ENCODE measurements at places on chromosomes 2 and 18.

- DNase-seq, result no peak
Observed at GRCh38 chr2:136255648-136256461, 137.9 kb upstream of the CXCR4 start.

GRCh38 chr2:138028538-138028937 is 64.3 kb downstream of the HNMT start:
- DNase-seq, result no peak

DNA sequence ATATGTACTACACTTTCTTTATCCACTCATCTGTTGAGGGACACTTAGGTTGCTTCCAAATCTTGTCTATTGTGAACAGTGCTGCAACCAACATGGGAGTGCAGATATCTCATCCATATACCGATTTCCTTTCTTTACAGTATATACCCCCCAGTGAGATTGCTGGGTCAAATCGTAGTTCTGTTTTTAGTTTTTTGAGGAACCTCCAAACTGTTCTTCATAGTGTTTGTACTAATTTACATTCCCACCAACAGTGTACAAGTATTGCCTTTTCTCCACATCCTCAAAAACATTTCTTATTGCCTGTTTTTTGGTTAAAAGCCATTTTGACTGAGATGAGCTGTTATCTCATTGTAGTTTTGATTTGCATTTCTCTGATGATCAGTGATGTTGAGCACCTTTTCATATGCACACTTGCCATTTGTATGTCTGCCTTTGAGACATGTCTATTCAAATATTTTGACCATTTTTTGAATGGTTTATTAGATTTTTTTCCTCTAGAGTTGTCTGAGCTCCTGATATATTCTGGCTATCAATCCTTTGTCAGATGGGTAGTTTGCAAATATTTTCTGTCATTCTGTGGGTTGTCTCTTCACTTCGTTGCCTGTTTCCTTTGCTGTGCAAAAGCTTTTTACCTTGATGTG is 12.2 kb downstream of the PLEK start:
- DNase-seq, result no peak

DNA sequence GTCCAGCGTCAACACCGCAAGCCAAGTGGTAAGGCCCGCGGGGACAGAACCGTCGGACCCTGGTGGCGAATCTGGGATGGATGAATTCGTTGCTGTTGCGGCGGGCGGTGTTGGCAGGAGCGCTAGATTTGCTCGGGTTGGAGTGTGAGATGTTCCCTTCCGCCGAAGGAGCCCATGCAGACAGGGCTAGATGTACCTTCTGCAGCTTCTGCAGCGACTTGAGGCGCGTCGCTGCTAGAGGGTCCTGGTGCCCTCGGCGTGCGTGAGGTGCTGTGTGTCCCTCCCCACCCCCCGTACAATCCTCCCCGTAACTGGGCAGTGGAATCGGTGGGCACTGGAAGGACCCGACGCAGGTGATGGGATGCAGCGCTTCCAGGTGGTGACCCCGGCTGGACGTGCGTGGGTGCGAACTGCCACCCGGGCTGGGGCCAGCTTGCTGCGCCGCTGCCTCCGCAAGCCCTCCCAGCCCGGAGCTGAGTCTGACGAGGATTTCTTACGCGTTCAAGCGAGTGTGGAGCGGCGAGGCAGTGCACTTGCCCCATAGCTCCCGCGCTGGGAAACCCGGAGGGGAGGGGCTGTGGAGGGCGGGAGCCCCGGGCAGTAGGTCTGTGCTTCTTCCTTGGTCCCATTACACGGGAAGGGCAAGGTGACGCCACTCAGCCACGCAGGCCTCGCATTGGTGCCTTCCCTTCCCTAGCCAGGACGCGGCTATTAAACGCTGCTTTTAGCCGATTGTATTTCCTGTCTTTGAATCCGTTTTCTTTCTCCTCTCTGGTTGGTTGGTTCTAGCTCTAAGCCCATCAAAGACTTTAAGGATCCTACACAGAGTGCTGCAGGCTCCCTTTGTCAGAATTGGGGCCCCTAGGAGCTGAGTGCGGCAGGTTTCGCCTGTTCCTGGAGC is 34.2 kb downstream of the CHRNA1 start:
- peak; percentile 82 for DNase-seq

- no peak for DNase-seq
Observed at GRCh38 chr18:38006541-38006940, 440.9 kb upstream of the CELF4 start.

DNA sequence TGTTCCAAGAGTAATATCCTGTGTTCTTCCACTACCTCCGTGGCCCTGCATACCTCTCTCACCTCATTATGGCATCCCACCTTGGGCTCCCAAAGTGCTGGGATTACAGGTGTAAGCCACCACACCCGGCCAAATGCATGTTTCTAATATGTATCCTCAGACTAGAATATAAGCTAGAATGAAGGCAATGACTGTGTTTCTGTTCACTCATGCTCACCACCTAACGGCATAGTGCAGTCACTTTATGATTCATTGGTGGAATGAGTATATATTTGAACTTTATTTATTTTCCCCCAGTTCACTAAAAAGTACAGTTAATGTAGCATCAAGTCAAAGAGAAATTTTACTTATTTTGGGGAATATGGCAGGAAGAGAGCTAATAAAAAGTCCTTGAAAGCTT is 11.3 kb downstream of the PIGN start:
- DNase-seq, result no peak

DNA sequence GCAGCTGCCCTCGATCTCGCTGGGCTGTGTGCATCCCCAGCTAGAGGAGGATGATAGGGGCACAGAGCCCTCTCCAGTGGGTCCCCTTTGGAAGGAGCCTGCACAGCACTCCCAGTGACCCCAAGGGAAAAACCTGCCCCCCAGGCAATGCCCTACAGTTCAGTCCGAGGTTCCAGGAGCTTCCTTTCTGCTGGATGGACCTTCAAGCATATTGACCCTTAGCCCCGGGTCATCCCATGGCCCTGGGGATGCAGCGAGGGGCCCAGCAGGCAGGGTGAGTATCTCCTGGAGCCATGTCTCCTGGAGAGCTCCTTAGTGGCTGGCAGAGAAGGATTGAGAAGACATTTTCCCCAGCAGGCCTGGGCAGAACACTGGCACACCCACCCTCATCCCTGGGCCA is 45.4 kb upstream of the CTDP1 start:
- no peak for DNase-seq

DNA sequence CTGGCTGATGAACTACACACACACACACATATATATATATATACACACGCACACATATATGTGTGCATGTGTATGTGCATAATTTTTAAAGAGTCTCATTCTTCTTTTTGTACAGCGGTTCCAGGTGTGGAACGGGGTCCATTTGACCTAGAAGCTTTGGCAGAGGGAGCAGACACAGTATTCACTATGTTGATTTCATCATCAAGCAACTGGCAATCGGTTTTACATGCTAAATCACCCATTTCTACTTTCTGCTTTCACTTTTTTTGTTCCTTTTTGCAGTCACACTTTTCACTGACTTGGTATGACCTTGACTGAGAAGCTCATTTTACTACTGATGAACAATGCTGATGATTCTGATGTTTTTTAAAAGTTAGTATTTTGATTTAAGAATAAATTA is 63.0 kb upstream of the PGAP1 start:
- DNase-seq, result no peak

DNA sequence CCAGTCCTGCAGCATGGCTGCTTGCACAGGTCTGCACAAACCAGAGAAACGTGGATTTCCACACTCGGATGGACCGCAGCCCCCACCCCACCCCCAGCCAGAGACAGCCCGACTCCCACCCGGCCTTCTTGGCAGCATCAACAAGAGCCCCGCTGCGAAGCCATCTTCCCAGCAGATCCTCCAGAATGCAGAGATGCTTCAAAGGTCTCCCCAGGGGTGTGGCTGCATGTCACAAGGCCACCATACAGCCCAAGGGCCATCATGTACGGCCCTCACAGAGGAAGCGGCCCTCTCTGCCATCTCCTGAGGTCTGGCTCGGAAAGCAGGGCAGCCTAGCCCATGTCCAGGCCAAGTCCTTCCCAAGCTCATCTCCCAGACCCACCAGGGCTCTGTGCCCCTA is 11.5 kb downstream of the DNMT3A start:
- DNase-seq, result no peak

DNA sequence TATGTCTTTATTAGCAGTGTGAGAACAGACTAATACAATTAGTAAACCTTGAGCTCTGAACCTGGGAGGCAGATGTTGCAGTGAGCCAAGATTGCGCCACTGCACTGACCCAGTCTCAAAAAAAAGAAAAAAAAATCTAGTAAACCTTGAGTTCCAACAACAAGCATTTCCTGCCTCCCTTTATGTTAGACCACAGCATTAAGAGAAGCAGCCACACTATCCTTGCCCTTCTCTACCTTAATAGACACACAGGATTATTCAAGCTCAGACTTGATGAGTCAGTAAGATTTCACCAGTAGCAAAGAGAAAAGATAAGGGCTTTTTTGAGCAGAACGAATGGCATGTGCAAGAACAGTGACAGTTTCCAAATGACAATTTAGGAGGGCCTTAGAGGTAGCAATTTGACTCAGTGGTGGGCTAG is 18.0 kb upstream of the GLS start:
- no peak for DNase-seq

DNA sequence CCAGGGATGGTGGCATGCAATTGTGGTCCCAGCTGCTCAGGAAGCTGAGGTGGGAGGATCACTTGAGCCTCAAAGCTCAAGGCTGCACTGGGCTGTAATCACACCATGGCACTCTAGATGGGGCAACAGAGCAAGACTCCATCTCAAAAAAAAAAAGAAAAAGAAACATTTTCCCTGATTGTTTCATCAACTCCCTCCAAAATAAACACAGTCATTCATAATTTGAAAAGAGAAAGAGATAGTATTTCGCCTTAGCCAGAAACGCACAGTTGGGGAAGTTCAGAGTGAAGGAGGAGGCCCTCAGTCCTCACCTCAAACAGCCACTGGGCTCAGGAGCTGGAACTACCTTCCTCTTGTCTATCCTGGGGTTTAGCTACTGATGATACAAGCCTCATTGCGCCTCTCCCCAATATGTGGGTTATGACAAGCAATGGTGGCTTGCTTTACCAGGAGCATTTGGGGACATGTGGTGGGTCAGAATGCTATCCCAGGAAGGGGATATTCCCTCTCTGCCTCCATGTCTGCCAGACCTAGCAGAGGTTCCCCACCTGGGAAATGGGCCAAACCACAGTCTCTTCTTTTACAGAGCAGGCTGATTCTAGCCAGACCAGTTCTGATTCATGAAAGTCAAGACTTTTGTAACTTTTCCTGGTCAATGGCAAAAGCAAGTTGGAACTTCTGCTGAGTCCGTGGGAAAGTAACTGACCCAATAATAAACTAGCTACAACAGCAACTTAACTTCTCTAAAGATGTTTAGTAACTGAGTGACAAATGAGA is 22.2 kb upstream of the TMEM87B start:
- no peak for DNase-seq

DNA sequence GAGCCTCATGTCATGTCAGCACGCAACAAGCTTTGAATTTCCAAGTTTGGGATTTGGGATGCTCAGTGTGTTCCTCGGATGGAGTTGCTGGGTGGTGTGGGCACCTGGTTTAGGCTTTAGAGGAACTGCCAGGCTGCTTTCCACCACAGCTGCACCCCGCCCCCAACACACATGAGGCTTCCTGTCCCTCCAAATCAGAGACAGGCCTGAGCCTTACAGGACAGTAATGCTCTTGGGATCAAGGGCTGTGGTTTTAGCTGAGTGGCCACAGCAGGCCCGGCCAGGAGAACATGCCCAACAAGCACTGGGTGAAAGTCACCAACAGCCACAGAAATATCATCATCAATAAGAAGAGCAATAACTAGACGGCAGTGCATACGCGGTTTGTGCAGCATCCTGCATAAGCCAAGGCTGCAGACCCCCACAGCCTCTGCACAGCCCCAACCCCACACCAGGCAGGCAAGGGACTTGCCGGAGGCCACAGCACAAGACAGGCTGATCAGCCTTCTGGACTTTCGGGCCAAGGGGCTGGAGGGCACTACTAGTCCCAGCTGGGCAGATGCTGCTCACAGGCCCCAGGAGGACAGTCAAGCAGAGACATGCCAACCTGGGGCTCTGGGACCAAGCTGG is 29.7 kb upstream of the GPC1 start:
- no peak for DNase-seq

All from iPS-NIHi11 (cell line).